ENCODE measurements at places on chromosomes 11 and 22. TPM values are rescaled to one million over a fixed set of nuclear protein-coding genes. Genes with fewer than 3 reads are reported as not detected.

APOL5 gene
- polyA plus RNA-seq: 0.04 TPM

C11orf91 gene
- polyA plus RNA-seq: not detected

WNT11 gene
- 4.8 TPM for polyA plus RNA-seq

GRCh38 chr22:45885941-45886395 is 91.0 kb downstream of the WNT7B start:
- DNase-seq: no peak

GRCh38 chr22:23106906-23107367 is 34.9 kb downstream of the RSPH14 start:
- no peak for DNase-seq

GRCh38 chr11:93972790-93973189 is 48.4 kb upstream of the HEPHL1 start:
- no peak for DNase-seq

Measured in psoas muscle (tissue), 8 donors.